ENCODE measurements at places on chromosomes 2 and 18.

DNA sequence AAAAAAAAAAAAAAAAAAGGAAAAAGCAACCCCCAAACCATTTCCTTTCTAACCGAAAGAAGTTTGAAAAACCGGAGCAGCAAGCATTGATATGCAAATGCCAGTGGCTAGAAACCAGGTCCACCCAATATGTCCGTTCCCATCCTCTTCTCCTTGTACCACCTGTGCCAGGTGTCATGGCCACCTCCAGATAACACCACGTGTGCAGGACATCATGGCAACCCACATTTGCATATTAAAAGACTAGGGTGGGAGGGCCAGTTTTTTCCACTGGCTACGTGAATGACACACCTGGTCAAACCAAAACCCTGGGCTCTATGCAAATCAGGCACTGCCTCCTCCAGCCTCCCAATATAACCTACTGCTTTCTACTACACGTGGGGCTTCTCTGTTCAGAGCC, 303.3 kb upstream of the GULP1 start:
- DNase-seq = no peak

GRCh38 chr2:86290596-86291327, 46.7 kb downstream of the REEP1 start:
- DNase-seq = no peak

DNA sequence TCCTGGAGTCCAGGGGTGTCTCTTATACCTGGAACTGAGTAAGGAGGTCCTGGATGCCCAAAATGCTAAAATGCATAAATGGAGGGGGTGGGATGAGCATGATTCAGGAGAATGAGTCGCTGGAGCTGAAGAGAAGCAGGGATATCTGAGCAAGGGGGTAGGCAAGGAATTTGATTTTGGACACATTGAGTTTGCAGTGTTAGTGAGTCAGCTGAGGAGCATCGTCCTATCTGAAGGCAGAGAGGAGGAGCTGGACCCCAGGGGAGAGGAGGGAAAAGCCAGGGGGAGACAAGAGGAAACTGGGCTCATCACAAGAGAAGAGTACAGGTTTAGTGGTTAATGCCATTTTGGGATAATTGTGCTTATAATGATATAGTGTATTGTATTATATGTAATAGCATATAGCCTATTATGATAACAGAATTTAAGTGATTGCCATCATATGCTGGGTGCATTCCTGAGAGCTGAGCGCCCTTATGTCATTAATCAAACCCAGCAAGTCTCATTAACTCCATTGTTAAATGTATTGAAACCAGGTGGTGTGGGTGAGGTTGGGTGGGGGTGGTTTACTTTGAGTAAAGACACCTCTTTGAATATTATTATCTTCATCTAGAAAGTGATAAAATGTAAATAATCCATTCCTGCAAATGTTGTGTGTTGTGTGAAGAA, 12.4 kb downstream of the EHD3 start:
- no peak for DNase-seq

DNA sequence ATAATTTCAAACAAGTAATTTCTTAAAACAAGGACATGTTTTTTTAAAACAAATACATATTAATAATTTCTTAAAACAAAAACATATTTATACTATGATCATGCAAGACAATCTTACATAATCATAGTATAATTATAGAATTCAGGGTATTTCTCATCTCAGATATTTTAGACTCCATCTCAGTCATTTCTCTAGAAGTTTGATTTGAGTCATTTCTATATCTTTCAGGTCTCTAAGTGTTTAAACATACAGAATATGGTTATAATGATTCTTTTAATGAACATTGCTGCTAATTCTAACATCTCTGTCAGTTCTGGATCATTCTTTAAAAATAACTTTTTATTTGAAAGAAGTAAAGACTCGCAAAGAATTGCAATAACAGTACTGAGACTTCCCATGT, 154.2 kb upstream of the KYNU start:
- no peak for DNase-seq

DNA sequence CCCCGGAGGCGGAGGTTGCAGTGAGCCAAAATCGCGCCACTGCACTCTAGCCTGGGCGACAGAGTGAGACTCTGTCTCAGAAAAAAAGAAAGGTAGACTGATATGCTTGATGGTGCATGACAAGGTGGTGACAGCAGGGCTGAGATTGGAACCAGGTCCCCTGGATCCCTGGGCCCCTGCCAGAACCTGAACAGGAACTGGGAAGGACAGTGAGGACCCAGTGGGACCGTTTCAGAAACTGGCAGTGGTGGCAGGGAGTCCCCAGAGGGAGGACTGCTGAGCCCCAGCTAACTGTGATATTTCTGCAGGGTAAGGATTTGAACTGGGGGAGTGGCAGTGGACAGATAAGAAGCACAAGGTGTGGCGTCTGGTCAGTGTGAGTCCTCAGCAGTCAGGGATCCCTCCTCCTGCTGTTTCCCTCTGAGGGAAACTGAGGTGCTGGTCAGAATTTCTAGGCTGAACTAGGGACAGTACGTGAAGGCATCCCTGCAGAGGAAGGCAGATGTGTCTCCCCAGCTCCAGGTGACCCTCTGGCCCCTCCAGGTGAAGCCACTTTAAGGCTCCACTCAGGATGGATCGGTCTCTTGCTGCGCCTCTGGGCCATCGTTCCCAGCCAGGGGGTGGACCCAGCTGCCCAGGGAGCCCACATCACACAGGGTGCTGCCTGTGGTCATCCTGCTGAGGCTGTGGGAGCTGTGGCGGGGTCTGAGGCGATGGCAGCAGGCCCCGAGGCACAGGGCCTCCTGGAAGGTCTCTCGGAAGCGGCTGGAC, 5.6 kb downstream of the NMUR1 start:
- no peak for DNase-seq

GRCh38 chr18:76497021-76497420, 2.0 kb upstream of the ZNF516 start:
- DNase-seq = no peak

DNA sequence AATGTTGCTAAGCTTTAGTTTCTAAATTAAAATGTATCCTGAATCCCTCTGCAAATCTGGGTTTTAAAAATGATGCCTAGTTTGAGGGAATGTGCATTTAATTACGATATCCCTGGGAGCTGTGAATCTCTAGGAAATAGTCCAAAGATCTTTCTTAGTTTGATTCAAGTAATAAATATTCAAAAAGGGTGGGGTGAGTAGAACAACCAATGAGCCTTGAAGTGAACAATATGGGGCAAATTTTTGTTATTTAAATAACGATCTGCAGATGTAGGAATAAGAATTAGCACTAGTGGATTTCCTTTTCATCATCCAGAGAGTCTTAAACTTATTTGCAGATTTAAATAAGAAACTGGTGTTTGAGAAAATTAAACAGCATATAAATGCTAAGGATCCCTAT, 106.3 kb downstream of the ACVR1 start:
- no peak for DNase-seq

GRCh38 chr18:74715865-74716712, 118.4 kb downstream of the ZNF407 start:
- no peak for DNase-seq

- DNase-seq = no peak
Observed at GRCh38 chr18:2201036-2201600, 370.2 kb downstream of the METTL4 start.
